ENCODE measurements at places on chromosomes 5 and 9.

GRCh38 chr5:31995714-31996113 is 178.4 kb downstream of the GOLPH3 start:
- DNase-seq: no peak

GRCh38 chr9:4499917-4500316 is 9.6 kb downstream of the SLC1A1 start:
- no peak for DNase-seq

- DNase-seq: no peak
Observed at GRCh38 chr5:10377081-10377480, 23.6 kb downstream of the MARCHF6 start.

GRCh38 chr9:2427120-2427891 is 194.3 kb upstream of the VLDLR start:
- no peak for DNase-seq

GRCh38 chr5:6632324-6632887 is 438 bp downstream of the NSUN2 start:
- peak; percentile 28 for DNase-seq

GRCh38 chr5:170266570-170267381 is 30.8 kb downstream of the LCP2 start:
- DNase-seq: no peak

GRCh38 chr5:145237843-145238242 is 597.3 kb downstream of the PRELID2 start:
- peak; percentile 56 for DNase-seq

DNA sequence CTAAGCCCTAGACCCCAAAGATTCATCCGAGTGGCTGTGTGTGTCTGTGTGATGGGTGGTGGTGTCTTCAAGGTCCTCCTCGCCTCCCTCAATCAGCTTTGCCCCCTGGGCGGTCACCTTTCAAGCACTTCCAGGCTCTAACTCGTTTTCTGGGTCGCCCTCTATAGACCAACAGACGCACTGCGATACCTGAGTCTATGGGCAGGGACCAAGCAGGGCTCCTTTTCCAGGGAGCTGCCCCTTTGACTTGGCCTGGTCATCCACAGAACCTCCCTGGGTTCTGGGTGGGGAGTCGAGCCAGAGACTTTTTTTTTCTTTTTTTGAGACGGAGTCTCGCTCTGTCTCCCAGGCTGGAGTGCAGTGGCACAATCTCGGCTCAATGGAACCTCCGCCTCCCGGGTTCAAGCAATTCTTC is 1.1 kb downstream of the SLC27A4 start:
- DNase-seq: peak; percentile 67

DNA sequence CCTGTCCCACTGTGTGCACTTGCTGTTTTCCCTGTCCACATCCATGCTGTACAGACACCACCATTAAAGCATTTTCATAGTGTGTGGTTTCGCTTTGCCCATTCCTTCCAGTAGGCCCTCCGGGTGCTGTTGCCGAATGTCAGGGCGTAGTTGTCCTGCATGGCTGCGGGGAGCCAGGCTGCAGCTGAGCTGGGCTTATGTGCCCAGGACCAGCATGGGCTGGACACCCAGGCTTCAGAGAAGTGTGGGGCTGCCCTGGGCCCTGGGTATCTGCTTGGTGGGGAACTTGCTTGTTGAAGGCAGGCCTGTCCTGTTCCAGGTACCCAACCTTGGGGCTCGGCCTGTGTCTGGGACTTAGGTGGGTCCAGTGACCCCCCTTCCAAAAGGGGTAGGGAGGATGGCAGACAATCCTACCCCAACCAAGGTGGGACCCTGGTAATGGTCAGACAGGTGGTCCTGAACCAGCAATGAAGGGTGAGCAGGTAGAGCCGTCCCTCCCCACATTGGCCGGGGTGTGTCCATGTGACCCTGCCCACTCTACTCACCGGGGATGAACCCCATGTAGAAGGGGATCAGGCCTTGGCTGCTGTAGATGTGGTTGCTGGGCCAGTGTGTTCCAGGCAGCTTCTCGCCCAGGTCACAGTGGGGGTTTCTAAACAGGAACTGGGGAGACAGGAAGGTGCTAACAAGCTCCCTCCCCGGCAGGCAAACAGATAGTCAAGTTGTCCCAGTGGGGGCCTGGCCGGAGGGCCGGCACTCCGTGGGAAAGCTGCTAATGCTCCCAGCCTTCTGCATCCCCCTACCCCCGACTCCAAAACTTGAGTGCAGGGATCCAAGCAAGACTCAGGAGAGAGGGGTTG is 2.8 kb downstream of the TUBB4B start:
- no peak for DNase-seq

Measured in tongue (tissue), 3 donors.